ENCODE measurements at places on chromosomes 6 and 20.

DNA sequence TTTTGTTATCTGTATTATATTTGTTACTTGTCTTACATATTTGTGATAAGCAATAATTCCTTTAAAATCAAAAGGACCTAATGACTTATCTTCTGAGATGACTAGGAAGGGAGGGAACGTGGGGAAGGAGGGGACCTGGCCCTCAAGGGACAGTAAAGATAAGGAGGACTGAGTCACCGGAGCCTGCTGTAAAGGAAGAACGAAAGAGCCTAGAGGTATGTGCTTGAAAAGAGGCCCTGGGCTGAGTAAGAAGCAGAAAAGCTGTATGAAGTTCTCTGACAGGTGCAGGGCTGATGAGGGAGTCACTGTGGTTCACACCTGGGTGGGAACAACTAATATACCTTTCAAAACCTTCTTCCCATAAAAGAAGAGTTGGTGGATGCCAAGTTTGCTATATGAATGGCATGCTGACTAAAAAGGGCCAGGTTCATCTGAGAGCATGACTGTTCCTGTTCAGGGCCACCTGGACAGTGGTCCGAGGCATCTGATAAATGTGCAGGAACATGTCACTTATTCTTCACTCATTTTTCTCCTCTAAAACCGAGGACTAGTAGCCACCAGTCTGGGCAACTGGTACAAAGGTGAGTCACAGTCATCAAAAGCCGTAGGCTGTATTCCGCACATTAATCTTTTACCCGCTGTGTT is 111.3 kb downstream of the TNFAIP3 start:
- DNase-seq, result no peak

DNA sequence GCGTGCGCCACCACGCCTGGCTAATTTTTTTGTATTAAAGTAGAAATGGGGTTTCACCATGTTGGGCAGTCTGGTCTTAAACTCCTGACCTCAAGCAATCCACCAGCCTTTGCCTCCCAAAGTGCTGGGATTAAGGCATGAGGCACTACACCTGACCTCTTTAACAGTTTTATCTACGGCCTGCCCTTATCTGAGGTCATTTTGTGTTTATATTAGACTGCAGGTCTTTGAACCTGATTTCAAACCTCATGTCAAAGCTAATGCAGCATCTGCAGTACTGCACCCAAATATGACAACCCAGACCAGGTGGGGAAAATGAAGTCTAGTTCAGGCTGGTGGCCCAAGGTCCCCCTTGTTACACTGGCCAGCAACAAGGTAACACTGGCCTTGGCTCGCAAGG is 89.3 kb upstream of the ARMC2 start:
- DNase-seq, result no peak

DNA sequence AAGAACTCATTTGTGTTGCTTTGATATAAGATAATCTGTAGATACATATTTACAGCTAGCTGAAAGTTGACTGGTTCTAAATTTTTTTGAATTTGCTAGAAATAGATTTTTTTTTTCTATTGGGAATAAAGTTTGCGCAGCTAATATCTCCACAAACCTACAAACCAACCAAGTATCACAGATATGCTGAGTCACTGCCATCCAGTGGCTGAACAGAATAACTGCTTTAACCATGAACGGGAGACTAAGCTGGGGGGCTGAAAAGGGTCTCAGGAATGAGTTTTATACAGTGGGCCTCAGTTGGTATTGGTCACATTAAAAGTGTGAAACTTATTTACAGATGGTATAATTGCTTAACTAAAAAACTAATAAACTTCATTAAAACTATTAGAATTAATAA is 326.7 kb upstream of the CNR1 start:
- no peak for DNase-seq

DNA sequence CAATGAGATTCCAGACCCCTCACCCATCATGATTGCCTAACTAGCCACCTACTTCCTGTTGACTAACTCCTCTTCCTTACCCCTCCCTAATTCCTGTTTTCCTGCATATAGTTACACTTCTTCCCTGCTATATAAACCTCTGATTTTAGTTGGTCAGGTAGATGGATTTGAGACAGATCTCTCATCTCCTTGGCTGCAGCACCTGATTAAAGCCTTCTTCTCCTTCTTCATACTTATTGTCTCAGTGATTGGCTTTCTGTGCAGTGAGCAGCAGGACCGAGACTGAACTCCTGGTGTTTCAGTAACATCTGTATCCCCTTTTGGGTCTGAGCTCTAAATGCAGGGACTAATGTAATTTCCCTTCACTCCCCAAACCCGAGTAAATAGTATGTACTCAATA is 51.7 kb upstream of the ATXN1 start:
- DNase-seq, result no peak

- DNase-seq, result no peak
Observed at GRCh38 chr20:61932199-61932592, 133.5 kb downstream of the TAF4 start.

GRCh38 chr20:11922561-11922960 is 4.9 kb downstream of the BTBD3 start:
- DNase-seq, result no peak

GRCh38 chr6:53938810-53939209 is 144.0 kb downstream of the LRRC1 start:
- no peak for DNase-seq

GRCh38 chr20:37506152-37506725 is 14.8 kb upstream of the NNAT start:
- DNase-seq, result no peak

GRCh38 chr20:24236201-24236600 is 233.2 kb upstream of the SYNDIG1 start:
- DNase-seq, result no peak

DNA sequence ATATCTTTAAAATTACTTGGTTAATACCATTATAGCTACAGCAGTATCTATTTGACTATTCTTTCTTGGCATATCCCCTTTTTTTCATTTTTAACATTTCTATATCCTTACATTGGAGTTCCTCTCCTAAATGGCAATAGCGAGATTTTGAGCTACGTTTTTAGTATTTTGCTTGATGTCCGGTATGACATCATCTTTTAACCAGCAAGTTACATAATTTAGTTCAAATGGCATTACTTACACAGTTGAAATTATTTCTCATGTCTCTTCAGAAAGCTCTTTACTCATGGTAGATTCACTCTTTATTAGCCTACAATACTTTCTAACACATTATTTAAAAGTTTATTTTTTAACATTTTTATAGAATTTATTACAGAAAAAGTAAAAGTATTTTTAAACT is 701.7 kb upstream of the EPHA7 start:
- DNase-seq, result no peak

GRCh38 chr6:21953831-21954801 is 342.7 kb downstream of the PRL start:
- DNase-seq, result no peak

DNA sequence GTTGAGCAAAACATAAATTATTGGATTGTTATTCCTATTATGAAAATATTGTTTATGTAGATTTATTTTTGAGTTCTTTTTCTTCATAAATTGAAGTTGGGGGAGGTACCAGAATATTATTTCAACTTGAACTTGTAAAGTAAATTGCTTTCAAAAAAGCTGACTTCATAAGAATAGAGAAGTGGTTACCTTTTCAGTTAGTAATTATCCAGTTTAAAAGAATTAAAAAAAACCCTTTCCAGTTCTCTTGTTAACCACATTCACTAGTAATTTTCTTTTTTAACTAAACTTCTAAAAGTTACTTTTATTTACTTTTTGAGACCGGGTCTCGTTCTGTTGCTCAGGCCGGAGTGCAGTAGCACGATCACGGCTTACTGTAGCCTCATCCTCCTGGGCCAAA is 124.3 kb downstream of the CDKAL1 start:
- no peak for DNase-seq

GRCh38 chr20:3067139-3068014 is 4.0 kb upstream of the OXT start:
- DNase-seq, result no peak

DNA sequence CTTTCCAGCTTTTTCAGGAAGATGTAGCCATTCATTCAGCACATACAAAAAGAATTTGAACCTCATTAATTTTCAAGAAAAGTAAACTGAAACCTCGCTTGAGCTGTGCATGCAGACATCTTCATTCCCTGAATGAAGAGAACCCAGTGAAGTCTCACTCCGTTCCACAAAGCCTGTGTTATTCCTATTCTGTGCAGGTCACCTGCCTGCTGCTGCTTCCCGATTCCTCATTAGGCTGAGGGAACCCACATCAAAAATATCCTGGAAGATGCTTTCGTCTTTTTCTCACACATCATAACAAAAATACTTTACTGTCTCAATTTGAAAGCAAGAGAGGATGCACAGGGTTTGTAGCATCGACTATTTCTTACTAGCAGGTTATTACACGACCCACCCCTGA is 40.1 kb downstream of the TRMT6 start:
- no peak for DNase-seq
